ENCODE measurements at places on chromosomes 5 and 9.

DNA sequence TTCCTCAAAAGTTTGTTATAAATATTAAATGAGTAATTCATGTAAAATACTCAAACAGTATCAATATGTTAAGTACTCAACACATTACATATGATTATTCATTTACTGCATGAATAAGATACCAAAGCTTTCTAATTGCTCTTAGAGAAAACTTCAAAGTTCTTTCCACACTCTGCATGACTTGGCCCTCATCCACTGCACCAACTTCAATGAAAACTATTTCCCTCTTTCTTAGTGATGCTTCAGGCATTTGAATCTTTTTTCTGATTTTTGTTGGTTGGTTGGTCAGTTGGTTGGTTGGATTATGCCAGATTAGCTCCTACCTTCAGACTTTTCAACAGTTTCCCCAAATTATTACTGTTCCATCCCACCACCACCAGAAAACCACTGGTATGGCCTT lies 314.7 kb upstream of the RGMB start:
- no peak for DNase-seq

DNA sequence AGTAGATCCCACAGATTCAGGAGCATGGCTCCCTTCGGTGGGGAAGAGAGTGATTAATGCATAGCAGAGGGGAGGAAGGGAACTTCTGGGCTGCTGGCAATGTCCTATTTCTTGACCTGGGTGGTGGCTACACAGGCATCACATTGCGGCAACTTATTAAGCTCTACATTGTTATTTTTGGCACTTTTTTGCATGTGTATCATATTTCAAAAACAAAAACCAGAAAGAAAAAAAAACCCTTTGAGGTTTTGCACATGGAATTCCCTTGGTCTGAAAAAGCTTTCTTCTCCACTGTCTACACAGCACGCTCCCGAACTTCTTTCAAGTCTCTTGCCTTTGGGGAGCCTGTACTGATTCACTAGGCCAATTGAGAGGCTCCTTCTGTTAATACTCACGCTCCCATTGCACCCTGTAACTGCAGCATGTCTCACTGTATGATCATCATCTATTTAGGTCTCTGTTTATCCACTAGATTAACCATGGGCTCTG lies 25.1 kb downstream of the CEMIP2 start:
- no peak for DNase-seq

GRCh38 chr9:121798941-121799340 lies 147.5 kb downstream of the DAB2IP start:
- DNase-seq: no peak

DNA sequence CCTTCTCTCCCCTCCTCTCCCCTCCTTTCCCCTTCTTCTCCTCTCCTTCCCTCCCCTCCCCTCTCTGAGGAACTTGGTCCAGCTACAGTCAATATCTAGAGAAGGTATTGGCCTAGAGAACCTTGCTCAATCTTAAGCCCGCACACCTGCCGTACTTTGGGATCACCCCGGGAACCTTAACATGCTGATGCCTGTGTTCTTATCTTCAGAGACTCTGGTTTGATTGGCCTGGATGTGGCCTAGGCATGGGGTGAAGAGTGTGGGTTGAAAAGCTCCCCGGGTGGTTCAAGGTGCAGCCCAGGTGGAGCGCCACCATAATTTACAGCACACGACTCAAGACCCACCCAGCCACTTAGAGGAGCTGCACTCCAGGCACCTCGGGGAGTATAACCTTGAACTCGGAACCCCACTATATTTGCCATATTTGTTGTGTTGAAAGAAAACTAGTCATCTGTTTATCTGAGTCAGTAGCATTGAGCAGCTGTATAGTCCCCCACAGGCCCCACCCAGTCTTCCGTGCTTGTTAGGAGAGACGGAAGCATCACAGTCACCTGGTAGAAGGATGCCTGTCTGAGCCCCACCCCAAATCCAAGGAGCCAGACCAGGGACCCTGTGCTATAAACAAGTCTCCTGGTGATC lies 14.4 kb upstream of the PHF19 start:
- no peak for DNase-seq
